Activated naive CD4-positive, alpha-beta T cell treated with anti-CD3 and anti-CD28 coated beads, Interleukin-2, amount 50 U/mL, for 72 hours (primary cell): ENCODE measurements at places on chromosomes 3 and 15. TPM values are rescaled to one million over a fixed set of nuclear protein-coding genes. Genes with fewer than 3 reads are reported as not detected.
A peak's percentile ranks its signal among the peaks of the same experiment; 100 is the strongest.

GRCh38 chr3:77945320-77945719 lies 905.4 kb downstream of the ROBO2 start:
- DNase-seq, result no peak

GRCh38 chr15:77622934-77623754 lies 9.6 kb downstream of the LINGO1 start:
- DNase-seq, result no peak

The ATOSA gene
- 36.5 TPM for total RNA-seq

GRCh38 chr3:142963516-142964448 lies at the start of gene PAQR9:
Gene PAQR9, minus strand, starts transcription at chr3:142963674. Its CDS starts 338 bp downstream, at chr3:142963336.
- peak; percentile 26 for DNase-seq

DNA sequence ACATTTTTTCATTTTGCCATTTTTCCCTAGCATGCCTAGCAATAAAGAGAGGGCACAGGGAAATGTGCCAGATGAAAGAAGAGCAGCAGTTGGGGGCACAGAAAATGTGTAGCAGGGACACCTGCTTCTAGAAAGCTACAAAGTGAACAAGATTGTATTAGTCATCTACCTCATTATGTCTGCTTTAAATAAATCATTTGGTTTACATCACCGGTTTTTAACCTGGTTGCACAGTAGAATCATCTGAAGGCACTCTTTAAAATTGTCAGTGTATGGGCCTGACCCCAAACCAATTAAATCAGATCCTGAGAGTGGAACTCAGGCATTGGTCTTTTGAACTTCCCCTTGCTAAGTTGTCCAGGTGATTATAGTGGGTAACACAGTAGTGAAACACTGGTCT lies 73.8 kb downstream of the ZBBX start:
- DNase-seq, result no peak

The GPR62 gene
- total RNA-seq, result not detected

The LRRC31 gene
- not detected for total RNA-seq

GRCh38 chr15:72936691-72937679 lies 115.3 kb upstream of the NEO1 start:
- DNase-seq, result no peak

DNA sequence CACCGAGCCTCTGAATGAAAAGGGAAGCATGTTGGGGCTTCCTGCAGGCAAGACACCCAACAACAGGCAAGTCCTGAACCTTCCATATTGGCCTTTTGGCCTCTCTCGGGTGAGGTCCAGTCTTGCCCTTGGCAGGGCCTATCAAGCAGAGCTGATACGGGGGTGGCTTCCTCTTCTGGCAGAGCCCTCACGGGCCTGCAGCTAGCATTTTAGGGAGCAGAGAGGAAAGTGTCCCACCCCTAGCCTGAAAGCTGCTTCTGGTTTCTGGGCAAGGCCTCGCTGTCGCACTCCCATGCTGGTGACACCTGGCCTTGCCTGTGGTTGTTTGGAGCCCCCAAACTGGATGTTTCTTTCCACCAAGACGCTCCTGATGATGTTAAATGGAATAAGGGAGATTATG lies 31.8 kb upstream of the CTSH start:
- DNase-seq, result no peak

GRCh38 chr3:43231276-43232000 lies 54.9 kb upstream of the SNRK start:
- no peak for DNase-seq

DNA sequence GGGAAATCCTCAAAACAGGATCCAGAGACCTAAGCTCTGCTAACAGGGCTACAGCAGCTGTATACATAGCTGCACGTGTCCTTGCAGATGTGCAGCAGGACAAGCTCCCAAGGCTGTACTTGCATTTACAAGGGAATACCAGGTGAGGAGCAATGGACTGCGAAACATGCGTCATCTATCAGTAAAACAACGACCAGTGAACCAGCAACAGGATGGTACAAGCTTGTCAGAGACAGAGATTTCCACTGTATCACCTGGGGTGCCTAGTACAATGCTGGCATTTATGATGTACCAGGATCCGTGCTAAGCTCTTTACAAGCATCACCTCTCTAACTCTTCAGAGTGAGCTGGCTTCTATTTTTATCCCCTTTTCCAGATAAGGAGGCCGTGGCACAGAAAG lies 227.3 kb downstream of the FOXP1 start:
- no peak for DNase-seq

- DNase-seq, result no peak
Measured at GRCh38 chr3:195319060-195319459, 48.1 kb upstream of the XXYLT1 start.

The NSMCE3 gene
- 6.4 TPM for total RNA-seq

The MAP6D1 gene
- 1.4 TPM for total RNA-seq

The CELSR3 gene
- 12.6 TPM for total RNA-seq

The KIF15 gene
- 39.5 TPM for total RNA-seq

- no peak for DNase-seq
Measured at GRCh38 chr3:101379658-101380376, 59.4 kb upstream of the IMPG2 start.

DNA sequence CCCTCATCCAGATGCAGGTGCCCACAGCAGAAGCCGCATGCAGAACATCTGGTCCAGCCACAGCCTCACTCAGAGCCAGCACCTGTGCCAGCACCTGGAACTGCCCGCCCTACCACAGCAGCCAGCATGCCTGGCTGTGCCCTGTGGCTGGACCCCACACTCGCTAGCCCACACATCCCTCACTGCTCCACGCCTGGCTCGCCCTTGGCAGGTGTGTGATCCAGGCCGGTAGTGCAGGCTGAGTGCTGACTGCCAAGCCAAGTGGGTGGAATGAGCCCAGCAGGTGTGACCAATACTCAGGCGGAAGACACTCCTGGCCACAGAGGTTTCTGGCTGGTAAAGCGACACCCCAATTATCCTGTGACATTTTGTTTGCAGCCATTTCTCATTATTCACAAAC lies 162.4 kb upstream of the ROBO1 start:
- no peak for DNase-seq

GRCh38 chr3:111882194-111882593 lies 23.1 kb downstream of the PHLDB2 start:
- DNase-seq, result no peak

The ACKR4 gene
- 0.51 TPM for total RNA-seq

The EIF4E3 gene
- 24.6 TPM for total RNA-seq

The HESX1 gene
- total RNA-seq, result 1.5 TPM

DNA sequence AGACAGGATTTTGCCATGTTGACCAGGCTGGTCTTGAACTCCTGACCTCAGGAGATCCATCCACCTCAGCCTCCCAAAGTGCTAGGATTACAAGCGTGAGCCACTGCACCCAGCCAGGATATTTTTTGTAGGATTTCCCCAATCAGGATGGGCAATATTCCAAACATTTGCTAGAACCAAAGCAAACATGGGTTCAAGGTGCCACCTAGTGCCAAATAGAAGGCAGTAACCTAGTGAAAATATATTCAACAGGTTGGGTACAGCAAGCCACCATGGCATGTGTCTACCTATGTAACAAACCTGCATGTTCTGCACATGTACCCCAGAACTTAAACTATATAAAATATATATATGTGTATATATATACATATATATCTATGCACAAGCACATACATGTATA lies 185.9 kb upstream of the CADM2 start:
- DNase-seq, result no peak

GRCh38 chr3:29430558-29430971 lies 149.7 kb downstream of the RBMS3 start:
- DNase-seq, result no peak

- no peak for DNase-seq
Measured at GRCh38 chr3:104740874-104741379, 625.8 kb upstream of the ALCAM start.

DNA sequence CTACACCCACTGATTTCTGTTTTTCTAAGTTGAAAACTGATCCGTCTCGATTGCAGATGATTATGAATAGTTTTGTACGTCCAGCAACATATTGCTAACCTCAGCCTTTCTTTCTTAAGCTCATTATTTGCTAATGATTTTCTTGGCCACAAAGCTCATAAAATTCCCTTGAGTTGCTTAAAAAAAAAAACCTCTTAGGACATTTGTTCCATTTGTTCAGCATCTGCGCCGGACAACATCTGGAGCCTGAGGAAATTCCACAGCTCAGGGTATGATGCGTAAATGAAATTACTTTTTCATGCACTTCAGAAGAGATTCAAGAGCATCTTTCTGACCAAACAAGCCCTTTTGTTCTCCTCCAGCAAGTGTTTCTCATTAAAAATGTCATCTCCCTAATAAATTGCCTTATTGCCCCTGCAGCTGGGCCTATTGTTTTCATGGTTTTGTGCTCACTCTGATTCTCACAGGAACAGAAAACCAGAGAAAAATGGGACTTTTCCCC lies 249.1 kb upstream of the MCTP2 start:
- no peak for DNase-seq

- DNase-seq, result no peak
Measured at GRCh38 chr15:99681990-99682389, 51.2 kb downstream of the LYSMD4 start.

DNA sequence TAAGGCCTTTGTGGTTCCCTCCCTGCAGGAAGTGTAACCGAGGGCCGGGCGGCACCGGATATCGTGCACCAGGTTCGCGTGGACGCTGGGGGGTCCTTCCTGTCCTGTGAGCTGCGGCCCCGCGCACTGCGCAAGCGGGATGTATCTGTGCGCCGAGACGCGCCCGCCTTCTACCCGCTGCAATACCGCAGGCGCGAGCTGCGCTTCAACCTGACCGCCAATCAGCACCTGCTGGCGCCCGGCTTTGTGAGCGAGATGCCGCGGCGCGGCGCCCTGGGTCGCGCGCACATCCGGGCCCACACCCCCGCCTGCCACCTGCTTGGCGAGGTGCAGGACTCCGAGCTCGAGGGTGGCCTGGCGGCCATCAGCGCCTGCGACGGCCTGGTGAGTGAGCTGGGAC lies 35.9 kb downstream of the SAXO2 start:
- DNase-seq, result no peak

GRCh38 chr3:65497846-65498245 lies 540.9 kb downstream of the MAGI1 start:
- no peak for DNase-seq

DNA sequence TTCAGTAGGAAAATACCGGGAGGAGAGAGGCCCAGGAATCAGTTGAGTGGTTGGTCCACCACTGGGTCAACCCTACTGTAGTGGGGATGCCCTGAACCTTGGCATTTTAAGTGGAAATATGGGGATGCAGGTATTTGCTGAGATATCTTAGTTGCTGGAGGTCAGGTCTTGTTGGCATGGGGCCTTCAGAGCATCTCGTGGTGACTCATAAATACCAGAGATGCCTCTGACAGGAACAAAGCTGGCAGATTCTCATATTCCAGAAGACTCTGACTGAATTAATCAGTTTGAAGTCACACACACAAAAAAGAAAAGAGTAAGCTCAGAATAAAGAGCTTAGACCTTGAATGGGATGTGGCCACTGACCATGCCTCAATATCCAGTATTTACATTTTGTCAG lies 91.6 kb downstream of the CACNA2D3 start:
- DNase-seq, result no peak

DNA sequence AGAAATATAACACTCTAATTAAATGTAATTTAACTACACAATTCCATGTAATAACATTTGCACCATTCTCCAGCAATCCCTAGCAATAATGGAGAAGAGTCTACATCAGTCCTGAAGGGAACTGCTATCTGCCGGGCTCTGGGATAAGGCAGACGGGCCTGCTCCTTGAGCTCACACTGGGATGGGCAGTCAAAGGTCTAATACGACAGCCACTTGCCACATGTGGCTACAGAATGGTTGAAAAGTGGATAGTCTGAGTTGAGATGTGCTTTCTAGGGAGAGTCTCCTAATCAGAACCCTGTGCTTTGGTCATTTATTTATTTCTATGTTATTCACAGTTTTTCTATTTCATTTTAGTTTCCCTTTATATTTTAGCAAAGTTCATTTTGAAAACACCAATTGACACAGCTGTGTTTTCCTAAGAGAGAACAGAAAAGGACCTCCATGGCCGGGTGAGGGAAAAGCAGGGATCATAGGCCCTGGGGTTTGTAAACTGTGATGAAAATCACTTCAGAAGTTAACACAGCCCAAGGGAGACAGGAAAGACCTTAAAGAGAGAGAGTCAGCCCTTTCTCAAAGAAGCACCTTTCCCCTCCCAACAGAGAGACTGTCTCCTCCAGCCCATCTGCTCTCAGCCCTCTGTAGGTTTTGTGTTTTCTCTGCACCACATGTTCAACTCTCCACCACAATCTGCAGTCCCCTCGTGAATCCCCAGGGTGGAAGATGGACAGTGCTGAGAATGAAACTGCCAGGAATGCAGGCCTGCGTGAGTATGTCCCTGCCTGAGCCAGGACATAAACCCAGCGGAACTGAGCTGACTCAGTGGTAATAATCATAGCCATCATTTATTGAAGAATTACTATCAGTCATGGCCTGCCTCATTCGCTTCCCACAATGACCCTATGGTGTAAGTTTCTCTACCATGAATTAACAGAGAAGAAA lies 11.6 kb downstream of the FSIP1 start:
- no peak for DNase-seq

GRCh38 chr3:114659109-114660061 lies 365.6 kb downstream of the TIGIT start:
- DNase-seq, result no peak
